ENCODE measurements at places on chromosomes 13 and 19.

DNA sequence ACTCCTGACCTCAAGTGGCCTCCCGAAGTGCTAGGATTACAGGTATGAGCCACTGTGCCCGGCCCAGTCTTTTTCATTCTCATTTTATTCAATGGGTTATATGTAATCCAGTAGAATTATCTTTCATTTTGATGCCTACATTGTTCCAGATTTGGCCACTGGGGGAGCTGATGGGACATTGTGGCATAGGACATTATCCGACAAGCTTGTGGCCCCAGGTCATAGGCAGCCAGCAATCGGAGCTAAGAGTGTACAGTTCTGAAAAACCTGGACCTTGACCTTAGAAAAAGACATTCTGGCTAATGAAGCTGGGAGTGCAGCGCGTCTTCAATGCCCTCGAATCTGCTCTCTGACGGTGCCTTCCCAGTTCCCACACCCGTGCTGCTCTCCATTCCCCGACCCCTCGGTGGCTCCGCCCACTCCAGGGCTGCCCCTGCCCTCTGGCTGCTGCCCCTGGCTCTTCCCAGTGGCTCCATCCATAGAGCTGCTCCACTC lies 108.7 kb downstream of the TEX29 start:
- peak; percentile 30 for DNase-seq

DNA sequence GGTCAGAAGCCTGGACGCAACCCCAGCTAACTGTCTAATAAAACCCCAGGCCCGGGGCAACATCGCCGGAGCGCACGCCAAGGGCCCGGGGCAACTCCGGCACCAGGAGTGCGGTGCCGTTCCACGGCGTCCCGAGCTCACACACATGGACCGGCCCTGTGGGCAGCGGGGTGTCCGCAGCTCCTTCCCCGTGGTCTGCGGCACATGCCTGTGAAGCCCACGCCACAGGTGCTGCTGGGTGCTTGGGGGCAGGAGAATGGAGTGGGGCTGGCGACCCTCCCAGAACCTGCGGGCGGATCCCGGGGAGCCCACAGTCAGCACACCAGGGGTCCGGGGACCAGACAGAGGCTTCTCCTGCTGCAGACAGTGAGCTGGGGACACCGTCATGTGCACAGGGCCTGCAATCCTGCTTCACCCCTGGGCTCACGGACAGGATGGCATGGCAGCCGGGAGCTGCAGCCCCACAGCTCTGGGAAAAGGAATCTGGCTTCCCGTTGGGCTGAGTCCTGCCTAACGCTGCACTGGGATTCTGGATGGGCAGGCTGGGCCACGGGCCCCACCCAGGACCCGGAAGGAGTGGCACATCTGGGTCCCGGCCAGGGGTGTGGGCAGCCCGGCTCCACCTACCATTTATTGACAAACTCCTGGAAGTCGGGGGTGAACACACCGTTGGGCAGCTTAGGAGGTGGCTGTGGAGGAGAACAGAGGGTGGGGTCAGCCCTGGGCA lies 28.2 kb upstream of the ZBTB7A start:
- no peak for DNase-seq

DNA sequence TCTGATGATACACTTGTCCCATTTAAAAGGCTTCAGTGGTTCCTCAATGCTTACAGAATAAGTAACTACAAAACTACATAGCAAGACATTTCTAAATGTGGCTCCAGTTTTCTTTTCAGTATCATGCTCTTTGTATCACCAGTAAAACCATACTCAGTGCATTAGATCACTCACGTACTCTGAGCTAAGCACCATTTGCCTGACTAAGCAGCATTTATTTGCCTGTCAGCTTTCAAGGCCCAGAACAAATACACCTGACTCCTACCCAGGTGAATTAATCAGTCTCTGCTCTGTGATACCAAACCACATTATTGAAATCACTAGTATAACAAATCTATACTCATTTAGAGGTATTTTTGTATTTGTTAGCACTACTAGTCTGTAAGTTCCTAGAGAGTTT lies 47.4 kb upstream of the PCDH20 start:
- no peak for DNase-seq

- no peak for DNase-seq
Observed at GRCh38 chr19:46287585-46287984, 9.3 kb upstream of the HIF3A start.

DNA sequence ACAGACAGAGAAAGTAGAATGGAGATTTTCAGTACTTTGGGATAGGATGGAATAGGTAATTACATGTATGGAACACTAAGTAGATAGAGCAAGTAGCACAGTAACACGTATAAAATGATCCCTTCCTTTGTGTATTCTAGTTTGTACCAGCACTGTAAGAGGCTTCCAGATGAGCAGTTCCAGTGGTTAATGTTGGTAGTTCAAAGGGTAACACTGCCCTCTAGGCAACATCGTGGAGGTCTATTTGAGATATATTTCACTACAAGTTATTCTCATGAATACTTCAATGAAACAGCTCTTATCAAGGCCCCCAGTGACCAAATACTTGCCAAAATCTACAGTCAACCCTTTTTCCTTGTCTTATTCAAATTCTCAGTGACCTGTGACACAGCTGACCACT lies 13.5 kb upstream of the ZNF563 start:
- DNase-seq: no peak

DNA sequence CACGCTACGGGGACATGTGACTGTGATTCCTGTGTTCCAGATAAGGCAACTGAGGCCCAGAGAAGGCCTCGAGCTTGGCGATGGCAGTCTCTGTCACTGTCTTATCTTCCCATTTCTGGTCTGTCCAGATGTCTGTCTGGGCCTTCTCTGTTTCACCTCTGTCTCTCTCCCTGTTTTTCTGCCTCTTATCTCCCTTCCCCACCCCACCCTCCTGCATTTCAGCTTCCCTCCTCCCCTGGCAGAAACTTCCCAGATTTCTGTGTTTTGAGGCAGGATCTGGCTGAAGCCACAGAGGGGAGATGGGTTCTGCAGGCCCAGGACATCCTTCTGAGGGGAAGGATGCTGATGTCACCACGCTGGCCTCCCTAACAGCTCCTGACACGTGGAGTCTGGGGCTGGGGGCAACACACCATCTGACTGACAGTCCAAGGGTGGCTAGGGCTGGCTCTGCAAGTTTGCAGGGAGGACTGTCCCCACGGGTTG lies 14.4 kb downstream of the PAK4 start:
- no peak for DNase-seq

DNA sequence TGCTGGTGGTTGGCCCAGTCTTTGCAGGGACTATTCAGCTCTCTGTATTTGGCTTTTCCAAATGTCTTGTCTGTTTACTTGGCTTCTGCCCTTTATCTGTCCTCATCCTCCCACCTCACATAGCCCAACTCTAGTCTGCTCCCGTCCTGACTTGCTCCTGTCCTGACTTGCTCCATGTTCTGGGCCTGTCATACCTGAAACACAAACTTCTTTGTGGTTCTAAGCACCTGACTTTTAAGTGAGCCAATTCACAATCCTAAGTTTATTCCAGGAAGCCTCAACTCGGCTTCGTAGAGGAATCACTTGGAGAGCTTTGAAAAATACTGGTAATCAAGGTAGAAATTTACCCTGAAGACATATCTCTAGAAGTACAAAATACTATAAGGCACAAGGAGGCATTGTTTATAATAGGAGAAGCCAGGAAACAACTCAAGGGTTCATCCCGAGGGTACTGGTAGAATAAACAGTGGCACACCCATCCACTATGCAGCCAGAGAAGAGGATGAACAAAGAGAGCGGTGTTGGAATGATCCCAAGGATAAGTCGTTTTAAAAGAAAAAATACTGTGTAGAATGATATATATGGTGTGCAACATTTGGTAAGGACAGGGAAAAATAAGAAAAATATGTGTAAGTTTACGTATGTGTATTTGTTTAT lies 284.5 kb downstream of the FGF14 start:
- no peak for DNase-seq

Data from astrocyte of the hippocampus (primary cell).